ENCODE measurements at places on chromosomes 5 and 9.

- no peak for DNase-seq
Observed at GRCh38 chr5:163404364-163405173, 32.8 kb upstream of the CCNG1 start.

DNA sequence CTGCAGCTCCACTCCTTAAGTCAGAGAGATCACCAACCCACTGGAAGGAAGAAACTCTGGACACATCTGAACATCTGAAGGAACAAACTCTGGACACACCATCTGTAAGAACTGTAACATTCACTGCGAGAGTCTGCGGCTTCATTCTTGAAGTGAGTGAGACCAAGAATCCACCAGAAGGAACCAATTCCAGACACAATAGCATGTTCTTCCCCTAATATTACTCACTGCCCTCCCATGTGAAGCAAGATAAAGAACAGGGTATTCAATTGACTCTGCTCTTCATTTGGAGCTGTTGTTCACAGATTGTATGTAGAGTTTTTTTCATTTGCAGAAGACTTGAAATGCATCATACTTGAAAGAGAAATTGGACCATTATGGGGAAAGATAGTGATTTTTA, 10.8 kb downstream of the SAXO1 start:
- no peak for DNase-seq

DNA sequence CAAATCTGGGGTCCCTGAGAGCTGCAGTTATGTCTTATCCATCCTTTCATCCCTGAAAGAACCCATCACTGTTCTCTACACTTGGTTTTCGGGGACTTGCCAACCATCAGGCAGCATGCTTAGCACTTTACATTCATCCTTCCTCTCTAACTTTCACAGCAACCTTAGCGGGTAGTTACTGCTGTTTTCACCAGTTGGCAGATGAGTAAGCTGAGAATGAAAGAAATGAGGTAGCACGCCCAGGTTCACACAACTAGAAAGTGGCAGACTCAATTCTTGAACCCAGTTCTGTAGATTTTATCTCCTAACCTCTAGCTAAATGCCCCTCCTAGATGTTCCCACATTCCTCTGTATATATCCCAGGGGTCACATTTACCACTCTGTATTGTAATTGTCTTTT, 342.0 kb upstream of the WWC1 start:
- no peak for DNase-seq

DNA sequence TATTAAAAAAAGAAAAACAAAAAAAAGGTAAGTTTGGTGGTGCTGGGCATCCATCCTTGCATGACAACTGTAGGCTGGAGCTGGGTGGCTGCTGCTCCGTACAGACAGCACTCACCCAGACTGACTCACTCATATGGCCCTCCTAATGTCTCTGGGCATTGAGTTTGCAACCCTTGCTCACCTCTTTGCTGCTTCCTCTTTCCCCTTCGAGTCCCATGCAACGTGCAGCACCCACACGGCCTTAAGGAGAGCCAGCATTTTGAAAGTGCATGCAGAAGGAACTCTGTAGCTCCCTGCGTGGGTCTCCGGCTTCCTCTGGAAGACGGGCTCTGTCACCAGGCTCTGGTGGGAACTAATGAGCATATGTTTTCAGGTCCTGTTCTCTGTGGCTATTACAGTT, 60.5 kb upstream of the ENTREP1 start:
- no peak for DNase-seq

- DNase-seq, result peak; percentile 91
Observed at GRCh38 chr9:93119953-93120845, 13.9 kb downstream of the NINJ1 start.

- no peak for DNase-seq
Observed at GRCh38 chr5:56449071-56449640, 216.0 kb upstream of the ANKRD55 start.

GRCh38 chr5:95624368-95624767, 4.5 kb downstream of the GPR150 start:
- no peak for DNase-seq

Measured in mucosa of descending colon (tissue), 3 donors.